ENCODE measurements at places on chromosomes 16 and 17. TPM values are rescaled to one million over a fixed set of nuclear protein-coding genes. Genes with fewer than 3 reads are reported as not detected.

KCNH6 gene
- polyA plus RNA-seq = not detected

ASGR1 gene
- polyA plus RNA-seq = not detected

SLC16A5 gene
- polyA plus RNA-seq = 5.9 TPM

CD300LB gene
- polyA plus RNA-seq = not detected

CMTM3 gene
- polyA plus RNA-seq = 72.5 TPM

DHRS7C gene
- not detected for polyA plus RNA-seq

SEPTIN12 gene
- not detected for polyA plus RNA-seq

DBNDD1 gene
- 12.2 TPM for polyA plus RNA-seq

LDAF1 gene
- 21.4 TPM for polyA plus RNA-seq

KRTAP4-9 gene
- not detected for polyA plus RNA-seq

CALB2 gene
- polyA plus RNA-seq = not detected

KRTAP2-1 gene
- polyA plus RNA-seq = not detected

CHD9NB gene
- polyA plus RNA-seq = not detected

SDR42E1 gene
- 2.2 TPM for polyA plus RNA-seq
